ENCODE measurements at places on chromosomes 16 and 17.

GRCh38 chr17:75639771-75640555, 6.7 kb downstream of the SMIM5 start:
- DNase-seq, result no peak

- DNase-seq, result no peak
Measured at GRCh38 chr16:46871597-46871996, 12.6 kb upstream of the GPT2 start.

- DNase-seq, result no peak
Measured at GRCh38 chr17:44005527-44006271, 1.3 kb downstream of the NAGS start.

DNA sequence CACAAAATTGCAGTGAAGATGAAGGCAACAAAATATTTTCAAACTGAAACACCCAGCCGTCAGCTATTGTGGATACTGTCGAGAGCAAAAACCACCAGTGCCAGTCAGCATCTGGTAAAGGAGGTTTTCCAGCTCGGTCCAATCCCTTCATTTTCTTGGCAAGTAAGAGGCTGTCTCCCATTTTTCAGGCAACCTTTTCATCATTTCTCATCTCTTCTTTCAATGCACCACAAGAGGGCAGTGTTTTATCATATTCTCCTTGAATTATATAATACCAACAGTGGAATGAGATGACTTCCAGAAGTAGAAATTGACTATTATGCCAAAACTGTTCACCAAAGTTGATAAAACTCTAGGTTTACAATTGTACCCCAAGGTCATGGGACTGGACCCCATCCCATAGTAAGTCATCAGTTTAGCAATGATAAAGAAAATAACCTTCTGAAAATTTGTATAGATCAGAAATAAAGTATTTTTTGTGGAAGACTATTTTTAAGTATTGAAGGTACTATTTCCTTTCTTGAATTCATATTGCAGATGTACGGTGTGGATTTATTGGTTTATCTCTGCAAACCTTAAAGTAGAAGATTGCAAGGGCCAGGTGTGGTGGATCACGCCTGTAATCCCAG, 16.8 kb downstream of the NQO1 start:
- DNase-seq, result peak; percentile 74

GRCh38 chr17:79966681-79967080, 69.0 kb downstream of the TBC1D16 start:
- no peak for DNase-seq

DNA sequence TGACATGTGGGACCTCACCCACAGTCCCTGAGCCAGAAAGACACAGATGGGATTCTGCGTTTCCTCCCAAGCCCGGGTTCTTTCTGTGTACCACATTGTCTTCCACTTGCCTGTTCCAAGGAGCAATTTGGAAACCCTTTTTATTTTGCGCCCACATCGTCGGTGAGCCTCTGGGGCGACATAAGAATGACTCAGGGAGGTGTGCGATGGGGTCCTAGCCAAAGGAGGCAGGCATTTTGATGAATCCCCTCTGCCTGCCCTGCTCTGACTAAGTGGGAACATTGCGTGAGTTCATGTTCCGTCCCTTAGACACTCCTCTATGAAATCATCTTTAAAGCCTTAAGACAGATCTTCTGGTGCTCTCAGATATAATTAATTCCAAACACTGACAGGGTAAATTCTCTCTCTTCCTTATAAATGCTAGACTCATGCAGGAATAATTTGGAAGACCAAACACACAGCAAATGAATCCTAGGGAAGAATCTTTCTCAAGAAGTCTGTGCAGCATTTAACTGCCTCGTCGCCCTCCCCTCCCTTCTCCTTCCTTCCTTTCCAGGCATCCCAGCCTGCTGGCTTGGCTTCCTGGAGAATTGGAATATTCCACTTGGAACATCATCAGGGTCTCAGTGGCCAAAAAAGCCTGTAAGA, 52.7 kb upstream of the FOXF1 start:
- no peak for DNase-seq

- DNase-seq, result peak; percentile 88
Measured at GRCh38 chr16:88303890-88304819, 78.6 kb upstream of the ZNF469 start.

DNA sequence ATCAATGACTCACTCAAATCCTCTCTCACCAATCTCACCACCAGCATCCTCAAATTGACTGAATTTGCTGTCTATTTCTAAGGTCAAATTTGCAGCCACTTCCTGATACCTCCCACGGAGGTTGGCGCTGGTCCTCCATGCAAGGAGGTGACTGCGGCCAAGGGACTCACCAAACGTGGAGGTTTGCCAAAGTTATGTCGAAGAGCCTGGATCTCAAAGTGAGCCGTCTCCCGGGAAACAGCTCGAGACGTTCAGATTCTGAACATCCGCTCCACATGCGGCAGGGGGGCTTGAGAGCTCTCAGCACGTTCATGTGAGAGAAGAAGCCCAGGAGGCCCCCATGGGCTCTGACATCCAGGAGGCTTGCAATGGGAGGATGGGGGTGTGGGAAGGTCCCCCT, 22.6 kb downstream of the LGALS3BP start:
- DNase-seq, result no peak

GRCh38 chr16:81734632-81735434, 44.3 kb upstream of the PLCG2 start:
- no peak for DNase-seq

- no peak for DNase-seq
Measured at GRCh38 chr16:62805221-62805857, 769.1 kb upstream of the CDH8 start.

DNA sequence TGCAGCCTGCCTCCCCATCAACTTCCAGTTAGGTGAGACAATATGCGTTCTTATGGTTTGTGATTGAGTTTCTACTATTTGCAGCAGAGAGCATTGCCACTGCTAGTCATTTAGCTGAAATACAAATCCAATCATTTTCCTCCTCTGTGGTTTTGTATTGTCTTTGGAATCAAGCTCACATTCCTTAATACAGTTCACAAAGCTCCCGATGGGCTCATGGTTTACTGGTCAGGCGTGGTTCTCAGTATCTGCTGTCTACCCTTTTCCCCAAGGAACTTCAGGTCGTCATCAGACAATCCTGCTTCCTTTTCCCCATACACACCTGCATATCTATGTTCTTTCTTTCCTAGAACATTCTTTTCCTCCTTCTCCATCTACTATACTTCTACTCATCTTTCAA, 69.6 kb upstream of the GAS7 start:
- no peak for DNase-seq

- DNase-seq, result no peak
Measured at GRCh38 chr17:69451416-69452394, 37.2 kb downstream of the MAP2K6 start.

- DNase-seq, result no peak
Measured at GRCh38 chr17:57599271-57600045, 145.6 kb downstream of the CCDC182 start.

GRCh38 chr16:86995456-86995855, 321.7 kb downstream of the C16orf95 start:
- DNase-seq, result no peak

- DNase-seq, result no peak
Measured at GRCh38 chr17:35808240-35808961, 883 bp upstream of the TAF15 start.

GRCh38 chr16:23293016-23293415, 9.1 kb upstream of the SCNN1B start:
- no peak for DNase-seq

GRCh38 chr17:68809148-68809547, 146.0 kb downstream of the ABCA8 start:
- DNase-seq, result no peak

GRCh38 chr16:11994143-11995119, 17.9 kb downstream of the SNX29 start:
- DNase-seq, result no peak

- DNase-seq, result peak; percentile 83
Measured at GRCh38 chr16:70576431-70577255, 53.0 kb downstream of the SF3B3 start.

DNA sequence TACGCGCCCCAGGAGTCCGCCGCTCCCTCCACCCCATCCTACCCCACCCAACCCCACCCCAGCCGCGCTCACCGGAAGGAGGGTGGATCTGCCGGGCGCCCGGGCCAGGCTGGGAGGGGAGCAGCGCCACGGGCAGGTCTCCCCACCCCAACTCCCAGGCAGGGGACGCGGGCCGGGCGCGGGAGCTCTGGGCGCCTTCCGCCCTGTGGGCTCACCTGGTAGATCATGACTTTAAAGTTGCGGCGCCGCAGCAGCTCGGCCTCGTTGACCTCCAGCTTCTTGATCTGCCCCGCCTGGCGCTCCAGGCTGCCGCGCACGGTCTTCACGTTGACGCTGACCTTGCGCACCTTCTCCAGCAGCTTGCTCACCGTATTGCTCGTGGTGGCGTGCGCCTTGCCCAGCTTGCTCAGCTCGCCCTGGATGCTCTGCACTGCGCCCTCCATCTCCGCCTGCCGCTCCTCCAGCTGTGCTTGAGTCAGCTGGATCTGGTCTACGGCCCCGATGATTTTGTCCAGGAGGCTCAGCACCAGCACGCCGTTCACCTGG, 571 bp downstream of the CAVIN1 start:
- DNase-seq, result no peak

DNA sequence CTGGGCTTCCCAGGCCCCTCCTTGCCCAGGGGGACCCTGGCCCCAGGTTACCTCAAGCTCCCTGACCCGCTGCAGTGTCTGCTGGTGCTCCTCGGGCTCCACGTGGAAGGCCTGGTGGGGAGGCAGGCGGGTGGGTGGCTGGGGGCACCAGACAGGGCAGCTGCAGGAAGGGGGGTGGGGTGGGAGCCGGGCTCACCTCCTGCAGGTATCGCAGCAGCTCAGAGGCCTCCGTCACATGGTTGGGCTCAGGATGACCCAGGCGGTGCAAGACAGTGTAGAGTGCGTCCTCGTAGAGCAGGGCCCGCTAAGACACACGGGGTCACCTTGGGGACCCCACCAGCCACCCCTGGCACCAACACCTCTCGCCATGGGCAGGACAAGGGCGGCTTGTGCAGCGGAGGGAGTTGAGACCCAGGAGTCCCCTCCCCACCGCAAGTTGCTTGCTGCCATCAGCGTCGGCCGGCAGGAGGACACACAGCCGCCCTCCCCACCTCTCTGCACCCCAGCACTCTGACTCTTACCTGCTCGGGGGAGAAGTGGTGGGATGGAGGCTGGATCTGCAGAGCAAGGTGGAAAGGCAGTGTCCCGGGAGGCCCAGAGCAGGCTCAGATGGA, 1.1 kb downstream of the UNC13D start:
- DNase-seq, result no peak

- DNase-seq, result no peak
Measured at GRCh38 chr16:65062736-65063583, 58.9 kb downstream of the CDH11 start.

Data from HTR-8/SVneo (cell line).